ENCODE measurements at places on chromosomes 3 and 15. TPM values are rescaled to one million over a fixed set of nuclear protein-coding genes. Genes with fewer than 3 reads are reported as not detected.

Gene GOLGA8T
- total RNA-seq: 4.1 TPM

Gene CERS3
- total RNA-seq: 17.8 TPM

Gene TNFSF10
- 8.1 TPM for total RNA-seq

Gene NSMCE3
- 24.8 TPM for total RNA-seq

Gene KCNAB1
- 5.7 TPM for total RNA-seq
